ENCODE measurements at places on chromosomes 1 and 21.

GRCh38 chr1:105172788-105173187, 1423.1 kb downstream of the AMY1C start:
- DNase-seq, result no peak

- DNase-seq, result no peak
Observed at GRCh38 chr1:61079898-61080336, 2.4 kb upstream of the NFIA start.

DNA sequence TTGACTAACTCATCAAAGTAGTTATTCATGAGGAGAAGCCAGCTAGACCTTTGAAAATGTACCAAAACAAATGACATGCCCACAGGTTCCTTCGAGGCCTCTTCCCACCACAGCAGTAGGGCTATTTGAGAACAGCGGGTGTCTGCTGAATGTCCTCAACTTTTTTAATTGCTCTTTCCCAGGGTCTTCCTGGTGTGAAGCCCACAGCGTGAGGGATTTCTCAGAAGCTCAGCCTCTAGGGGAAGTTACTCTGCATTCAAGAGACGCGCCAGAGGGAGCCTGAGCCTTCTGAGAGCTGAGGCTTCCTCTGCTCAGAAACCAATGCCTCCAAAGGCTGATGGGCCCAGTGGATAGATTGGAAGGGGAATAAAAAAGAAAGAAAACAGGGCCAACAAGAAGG, 153.6 kb downstream of the OLFM3 start:
- no peak for DNase-seq

GRCh38 chr1:241635556-241636152, 4.5 kb downstream of the CHML start:
- DNase-seq, result no peak

DNA sequence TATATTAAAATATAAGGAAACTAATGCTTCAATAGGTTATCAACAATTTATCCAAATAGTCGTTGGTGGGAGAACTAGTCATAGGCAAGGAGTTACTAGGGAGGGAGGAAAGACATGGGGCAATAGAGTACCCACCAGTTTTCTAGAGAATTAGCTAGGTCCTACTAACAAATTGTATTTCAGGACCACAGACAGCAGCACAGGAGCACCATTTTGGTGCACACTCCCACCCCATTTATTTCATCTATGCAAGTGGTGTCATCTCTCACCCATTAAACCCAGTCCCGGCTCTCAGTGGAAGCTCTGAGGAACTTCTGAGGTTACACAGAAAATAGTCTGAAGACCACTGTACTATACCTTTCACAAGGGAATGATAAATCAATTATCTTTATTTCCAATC, 89.0 kb upstream of the BCAR3 start:
- no peak for DNase-seq

DNA sequence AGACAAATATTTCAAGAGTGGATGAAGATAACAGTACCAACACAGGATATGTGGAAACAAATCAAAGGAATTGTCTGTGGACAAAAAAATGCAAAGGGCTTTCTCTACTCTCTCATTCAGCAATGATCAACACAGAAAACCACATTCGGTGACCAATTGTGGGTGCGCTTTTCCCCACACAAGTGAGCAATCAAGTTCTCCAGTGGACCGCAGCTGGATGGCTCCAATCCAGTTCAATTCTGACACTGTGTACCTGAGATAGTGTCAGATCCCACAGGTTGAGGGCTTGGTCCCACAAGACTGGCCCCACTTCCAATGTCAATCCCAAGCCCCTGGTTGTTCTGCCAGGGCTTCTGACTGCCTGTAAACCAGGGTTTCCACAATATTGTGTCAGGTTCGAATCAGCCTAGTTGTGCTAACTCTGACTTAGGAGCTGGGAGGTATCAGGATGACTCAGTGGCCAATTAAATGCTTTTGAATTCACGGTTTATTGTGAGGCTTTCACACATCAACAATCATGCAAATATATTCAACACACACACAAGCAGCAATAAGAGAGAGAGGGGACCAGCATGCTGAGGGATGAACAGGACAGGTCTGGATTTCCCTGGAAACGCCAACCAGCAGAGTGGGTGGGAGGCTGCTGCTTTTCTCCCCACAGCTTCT, 87.0 kb upstream of the BTG3 start:
- no peak for DNase-seq

DNA sequence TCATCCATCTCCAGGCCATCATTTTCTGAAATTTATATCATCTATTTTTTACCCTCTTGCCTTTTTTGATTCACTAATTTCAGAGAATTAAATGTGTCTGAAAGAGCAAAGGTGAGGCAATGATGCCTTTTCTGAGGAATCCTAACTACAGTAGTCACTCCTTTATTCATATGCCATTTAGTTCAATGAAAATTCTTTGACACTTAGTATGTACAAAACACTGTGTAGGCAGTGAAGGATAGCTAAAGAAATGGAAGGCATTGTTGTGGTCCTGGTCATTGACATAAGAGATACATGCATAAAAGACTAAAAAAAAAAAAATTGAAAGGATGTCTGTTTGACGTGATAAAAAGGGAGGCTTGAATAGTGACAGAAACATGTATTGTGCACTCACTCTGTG, 171.9 kb upstream of the BEND5 start:
- no peak for DNase-seq
